Pericardium fibroblast (primary cell): ENCODE measurements at places on chromosomes 1 and 21. TPM values are rescaled to one million over a fixed set of nuclear protein-coding genes. Genes with fewer than 3 reads are reported as not detected.

TRIM67 gene
- total RNA-seq, result 0.09 and 0.35 TPM in 2 replicates

MAEL gene
- total RNA-seq, result not detected in 2 replicates

SPRR2A gene
- total RNA-seq, result not detected in 2 replicates

NTRK1 gene
- total RNA-seq, result not detected in 2 replicates

CADM3 gene
- total RNA-seq, result 30.1 and 193 TPM in 2 replicates

RGS7 gene
- not detected in 2 replicates for total RNA-seq

KCNJ15 gene
- 0.17 TPM in 1 of 2 replicates, not detected in the other for total RNA-seq

KCNT2 gene
- 5.2 and 8.2 TPM in 2 replicates for total RNA-seq

TMCC2 gene
- 1.4 and 2.7 TPM in 2 replicates for total RNA-seq

FGR gene
- total RNA-seq, result not detected in 2 replicates

G0S2 gene
- total RNA-seq, result 59.2 and 105 TPM in 2 replicates

INSRR gene
- not detected in 2 replicates for total RNA-seq

ADGRB2 gene
- 6.6 and 6.9 TPM in 2 replicates for total RNA-seq

IL12RB2 gene
- total RNA-seq, result not detected in 2 replicates

AMY2A gene
- not detected in 2 replicates for total RNA-seq

DENND1B gene
- total RNA-seq, result 1.3 and 2.9 TPM in 2 replicates

ANGEL2 gene
- 18.1 and 29.1 TPM in 2 replicates for total RNA-seq

KCNE1 gene
- 0.35 TPM in 1 of 2 replicates, not detected in the other for total RNA-seq

DENND2C gene
- total RNA-seq, result 2.1 and 5.7 TPM in 2 replicates

LIPI gene
- total RNA-seq, result not detected in 2 replicates
